ENCODE measurements at places on chromosomes 7 and 10. TPM values are rescaled to one million over a fixed set of nuclear protein-coding genes. Genes with fewer than 3 reads are reported as not detected.

Gene TMEM236
- total RNA-seq: 0.10 TPM

Gene NIPSNAP2
- 29.0 TPM for total RNA-seq

Gene CYP3A7
- not detected for total RNA-seq

DNA sequence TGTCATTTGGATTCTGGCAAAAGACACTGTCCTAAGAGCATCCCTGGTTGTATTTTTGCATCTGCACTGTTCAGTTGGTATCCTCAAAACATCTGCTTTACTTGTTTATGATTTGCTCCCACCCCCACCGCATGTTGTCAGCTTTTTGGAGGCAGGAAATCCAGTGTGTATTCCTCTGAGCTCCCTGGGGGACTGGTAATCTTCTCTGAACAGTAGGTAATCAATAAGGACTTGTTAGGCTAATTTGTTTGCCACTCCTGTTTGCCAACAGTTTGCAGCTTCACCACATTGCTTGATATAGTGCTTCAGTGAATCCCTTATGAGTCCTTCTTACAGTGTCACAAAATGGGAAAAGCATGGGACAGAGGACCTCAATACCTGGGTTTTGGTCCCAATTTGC is 49.1 kb downstream of the FEZF1 start:
- no peak for DNase-seq

DNA sequence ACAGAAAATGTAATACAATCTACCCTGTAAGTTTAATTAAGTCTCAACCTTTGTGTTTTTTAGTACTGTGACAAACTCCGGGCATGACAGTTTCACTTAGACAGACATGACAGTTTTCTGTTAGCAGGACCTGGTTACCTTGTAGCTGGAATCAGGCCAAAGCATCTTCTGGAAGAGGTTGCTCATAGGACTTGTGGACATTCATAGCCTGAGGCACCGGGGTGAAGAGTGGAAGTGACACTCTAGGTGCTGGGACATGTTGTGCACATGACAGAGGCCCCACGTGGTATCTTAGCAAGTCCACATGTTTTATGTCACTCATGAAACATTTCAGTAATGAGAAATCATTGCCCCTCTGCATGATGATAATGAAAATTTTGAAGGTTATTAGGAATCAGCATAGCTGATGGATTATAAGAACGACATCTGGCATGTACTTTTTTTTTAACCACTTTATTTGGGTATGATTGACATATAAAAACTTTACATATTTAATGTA is 441.4 kb downstream of the CNTNAP2 start:
- DNase-seq: no peak

GRCh38 chr10:98272245-98272644 is 4.3 kb upstream of the LOXL4 start:
- peak; percentile 44 for DNase-seq

All from natural killer cell treated with Interleukin-12 subunit alpha and Interleukin-12 subunit beta and Interleukin-15 and Interleukin-18, amount 100 ng/mL, for 72 hours (primary cell).